ENCODE measurements at places on chromosomes 4 and X. TPM values are rescaled to one million over a fixed set of nuclear protein-coding genes. Genes with fewer than 3 reads are reported as not detected.
A peak's percentile ranks its signal among the peaks of the same experiment; 100 is the strongest.

DNA sequence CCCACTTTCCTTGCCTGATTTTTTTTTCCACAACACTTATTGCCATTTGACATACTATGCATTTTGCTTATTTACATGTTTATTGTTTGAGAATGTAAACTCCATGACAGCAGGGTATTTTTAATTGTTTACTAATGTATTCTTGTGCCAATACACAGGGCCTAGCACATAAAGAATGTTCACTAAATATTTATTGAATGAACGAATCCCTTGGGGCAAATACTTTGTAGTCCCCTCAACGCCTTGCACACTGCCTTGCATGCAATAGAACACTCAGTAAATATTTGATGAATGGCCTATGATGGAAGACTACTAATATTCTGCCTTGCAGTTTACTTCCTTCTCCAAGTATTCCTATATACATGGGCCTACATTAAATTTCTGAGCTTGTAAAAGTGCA lies 1.4 kb upstream of the PRPS1 start:
- H3K36me3 ChIP-seq = no peaks in the 10 kb centered on the region
- no peaks in the 10 kb centered on the region for H3K27me3 ChIP-seq
- H3K4me1 ChIP-seq = peaks cover 9% of the 10 kb centered on the region
- no peak overlapping the region for H3K4me3 ChIP-seq

- no peak overlapping the region for H3K4me3 ChIP-seq
- no peaks in the 10 kb centered on the region for H3K27me3 ChIP-seq
- H3K27ac ChIP-seq = no peak overlapping the region
These were observed 69.4 kb downstream of the HMGB2 start for GRCh38 chr4:173264684-173265185.

GRCh38 chr4:70996018-70996360 lies 2.5 kb downstream of the DCK start:
- no peaks in the 10 kb centered on the region for H3K36me3 ChIP-seq
- H3K27me3 ChIP-seq = no peaks in the 10 kb centered on the region
- H3K27ac ChIP-seq = no peak overlapping the region

DNA sequence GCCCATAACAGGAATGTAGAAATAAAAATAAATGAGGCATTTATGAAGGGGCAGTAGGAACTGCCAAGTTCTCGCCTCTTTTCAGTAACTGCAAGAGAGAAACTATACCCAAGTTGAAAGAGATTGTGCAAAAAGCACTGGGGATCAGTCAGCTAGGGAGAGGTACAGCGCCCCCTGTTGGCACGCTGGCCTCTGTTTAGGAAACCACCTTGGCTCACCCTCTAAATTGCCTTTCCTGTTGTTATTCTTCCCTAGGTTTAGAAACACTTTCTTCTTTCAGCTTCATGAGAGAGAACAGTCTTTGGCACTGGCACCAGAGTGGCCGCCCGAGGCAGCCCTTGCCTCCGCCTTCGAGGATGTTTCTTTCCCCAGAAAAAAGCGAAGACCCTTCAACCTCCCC lies 348.5 kb downstream of the MID1IP1 start:
- DNase-seq = peak; percentile 35
- no peaks in the 10 kb centered on the region for H3K27me3 ChIP-seq

GRCh38 chrX:65894133-65894532 lies 145.7 kb downstream of the VSIG4 start:
- no peak overlapping the region for H3K4me3 ChIP-seq
- no peaks in the 10 kb centered on the region for H3K27me3 ChIP-seq
- DNase-seq = peak; percentile 1
- no peak overlapping the region for H3K27ac ChIP-seq
- H3K4me1 ChIP-seq = no peaks in the 10 kb centered on the region
- no peaks in the 10 kb centered on the region for H3K36me3 ChIP-seq

GRCh38 chr4:100190643-100191600 lies 654 bp upstream of the DDIT4L start:
- peaks cover 9% of the 10 kb centered on the region for H3K27me3 ChIP-seq
- peak overlapping the region; percentile 37 for H3K4me3 ChIP-seq
- no peak overlapping the region for H3K27ac ChIP-seq
- no peak for DNase-seq

DNA sequence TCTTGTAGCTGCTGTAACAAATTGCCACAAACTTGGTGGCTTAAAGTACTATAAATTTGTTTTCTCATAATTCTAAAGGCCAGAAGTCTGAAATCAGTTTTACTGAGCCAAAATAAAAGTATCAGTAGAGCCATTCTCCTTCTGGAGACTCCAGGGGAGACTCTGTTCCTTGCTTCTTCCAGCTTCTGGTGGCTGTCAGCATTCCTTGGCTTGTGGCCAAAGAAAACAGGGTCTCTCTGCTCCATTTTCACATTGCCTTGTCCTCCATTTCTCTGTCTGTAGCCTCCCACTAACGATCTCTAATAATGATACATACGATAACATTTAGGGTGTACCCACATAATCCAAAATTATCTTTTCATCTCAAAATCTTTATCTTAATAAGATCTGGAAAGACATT lies 200.4 kb downstream of the MAB21L2 start:
- H3K36me3 ChIP-seq = no peaks in the 10 kb centered on the region
- no peak overlapping the region for H3K4me3 ChIP-seq
- no peaks in the 10 kb centered on the region for H3K4me1 ChIP-seq
- no peaks in the 10 kb centered on the region for H3K27me3 ChIP-seq
- no peak for DNase-seq

- H3K4me1 ChIP-seq = no peaks in the 10 kb centered on the region
- no peak overlapping the region for H3K4me3 ChIP-seq
- DNase-seq = no peak
- no peaks in the 10 kb centered on the region for H3K36me3 ChIP-seq
These were observed 104.4 kb upstream of the SCML1 start for GRCh38 chrX:17632942-17633341.

GRCh38 chr4:83108101-83108861 lies 6.2 kb downstream of the PLAC8 start:
- H3K27ac ChIP-seq = no peak overlapping the region
- H3K4me1 ChIP-seq = peaks cover 46% of the 10 kb centered on the region
- DNase-seq = no peak
- H3K27me3 ChIP-seq = no peaks in the 10 kb centered on the region
- H3K4me3 ChIP-seq = peak overlapping the region; percentile 79
- peaks cover 23% of the 10 kb centered on the region for H3K36me3 ChIP-seq

DNA sequence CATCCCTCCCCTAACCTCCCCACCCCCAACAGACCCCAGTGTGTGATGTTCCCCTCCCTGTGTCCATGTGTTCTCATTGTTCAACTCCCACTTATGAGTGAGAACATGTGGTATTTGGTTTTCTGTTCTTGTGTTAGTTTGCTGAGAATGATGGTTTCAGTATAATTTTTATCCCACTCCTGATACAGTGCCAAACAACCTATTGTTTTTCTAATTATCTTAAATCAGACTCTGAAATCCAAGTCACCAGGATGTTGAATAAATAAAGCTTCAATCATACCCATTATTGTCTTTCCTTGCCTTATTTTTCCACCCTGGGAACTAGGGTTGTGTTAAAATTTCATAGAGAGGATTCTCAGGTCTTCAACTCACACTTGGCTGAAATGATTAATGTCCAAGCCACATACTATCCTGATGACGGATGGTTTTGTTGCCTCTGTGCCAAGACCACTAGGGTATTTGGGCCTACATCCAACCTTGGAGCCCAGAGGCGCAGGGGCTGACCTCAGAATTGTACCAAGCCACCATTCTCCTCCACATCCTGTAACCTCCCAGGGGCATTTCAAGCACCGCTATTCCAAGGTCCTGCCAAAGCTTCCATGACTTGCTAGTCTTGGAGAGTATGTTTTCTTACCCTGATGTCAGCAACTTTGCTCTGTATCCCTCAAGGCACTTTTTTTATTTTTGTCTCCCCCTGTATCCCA lies 332.4 kb downstream of the ARHGAP24 start:
- no peaks in the 10 kb centered on the region for H3K27me3 ChIP-seq
- no peak overlapping the region for H3K27ac ChIP-seq
- H3K4me3 ChIP-seq = no peak overlapping the region
- no peak for DNase-seq

DNA sequence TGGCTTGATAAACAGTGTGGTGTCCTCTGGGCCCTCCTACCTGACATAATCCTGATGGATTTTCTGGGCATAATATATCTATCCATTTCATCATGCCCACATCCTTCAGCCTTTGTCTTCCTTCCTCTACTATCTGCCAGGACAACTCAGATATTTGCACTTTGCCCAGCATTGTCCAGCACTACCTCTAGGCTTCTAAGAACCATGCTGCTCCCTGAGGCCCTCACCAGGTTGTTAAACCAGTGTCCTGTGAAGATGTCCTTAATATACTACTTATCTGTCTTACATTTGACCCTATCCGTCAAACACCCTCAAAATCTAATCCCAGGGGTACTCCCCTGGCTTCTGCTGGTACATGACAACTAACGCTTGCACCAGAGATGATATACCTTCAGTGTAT lies 58.2 kb upstream of the MAML3 start:
- no peak overlapping the region for H3K4me3 ChIP-seq
- H3K36me3 ChIP-seq = no peaks in the 10 kb centered on the region
- DNase-seq = no peak
- H3K27ac ChIP-seq = no peak overlapping the region
- no peaks in the 10 kb centered on the region for H3K27me3 ChIP-seq

DNA sequence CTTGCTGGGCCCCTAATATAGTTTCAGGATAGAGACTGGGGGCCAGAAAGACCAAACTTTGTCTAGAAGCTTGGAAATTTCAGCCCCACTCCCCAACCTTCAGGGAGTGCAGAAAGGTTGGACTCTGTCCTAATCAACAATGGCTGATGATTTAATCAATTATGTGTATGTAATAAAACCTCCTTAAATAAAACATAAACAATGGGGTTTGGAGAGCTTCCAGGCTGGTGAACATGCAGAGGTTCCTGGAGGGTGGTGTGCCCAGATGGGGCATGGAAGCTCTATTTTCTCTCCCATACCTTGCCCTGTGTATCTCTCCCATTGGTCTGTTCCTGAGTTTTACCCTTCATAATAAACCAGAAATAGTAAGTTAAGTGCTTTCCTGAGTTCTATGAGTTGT lies 174.2 kb downstream of the GC start:
- no peaks in the 10 kb centered on the region for H3K27me3 ChIP-seq
- DNase-seq = no peak
- no peaks in the 10 kb centered on the region for H3K4me1 ChIP-seq

- H3K27ac ChIP-seq = no peak overlapping the region
- no peaks in the 10 kb centered on the region for H3K27me3 ChIP-seq
- no peaks in the 10 kb centered on the region for H3K4me1 ChIP-seq
- DNase-seq = no peak
- no peak overlapping the region for H3K4me3 ChIP-seq
These were observed 22.2 kb downstream of the PSAPL1 start for GRCh38 chr4:7412554-7412912.

- no peaks in the 10 kb centered on the region for H3K27me3 ChIP-seq
- H3K36me3 ChIP-seq = no peaks in the 10 kb centered on the region
- H3K4me1 ChIP-seq = peaks cover 4% of the 10 kb centered on the region
- DNase-seq = no peak
- H3K27ac ChIP-seq = no peak overlapping the region
These were observed 7.5 kb downstream of the HADH start for GRCh38 chr4:107996949-107997788.

- no peaks in the 10 kb centered on the region for H3K36me3 ChIP-seq
- H3K4me3 ChIP-seq = no peak overlapping the region
- H3K27ac ChIP-seq = no peak overlapping the region
- H3K4me1 ChIP-seq = no peaks in the 10 kb centered on the region
- H3K27me3 ChIP-seq = no peaks in the 10 kb centered on the region
These were observed 40.2 kb upstream of the PPP2R3B start for GRCh38 chrX:426881-427280.

DNA sequence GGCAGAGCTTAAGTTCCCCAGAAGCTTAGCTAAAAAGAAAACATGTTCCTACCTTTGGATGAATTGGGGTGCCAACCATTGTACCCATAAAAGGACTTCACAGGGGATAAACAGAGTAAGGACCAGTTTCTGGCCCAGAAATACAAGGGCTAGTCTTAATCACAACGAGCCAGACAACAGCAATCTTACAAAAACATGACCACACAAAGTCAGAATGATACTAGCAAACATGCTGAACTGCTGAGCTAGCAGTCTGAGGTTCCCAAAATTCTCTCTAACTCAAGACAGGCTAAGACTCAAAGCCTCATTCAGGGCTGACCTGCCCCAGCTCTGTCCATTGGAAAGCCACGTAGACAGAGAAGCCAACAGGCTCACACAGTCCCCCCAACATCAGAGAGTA lies 40.3 kb downstream of the ATP11C start:
- DNase-seq = no peak
- H3K27ac ChIP-seq = no peak overlapping the region
- H3K4me1 ChIP-seq = no peaks in the 10 kb centered on the region
- H3K27me3 ChIP-seq = no peaks in the 10 kb centered on the region
- no peaks in the 10 kb centered on the region for H3K36me3 ChIP-seq
- H3K4me3 ChIP-seq = no peak overlapping the region

- no peaks in the 10 kb centered on the region for H3K36me3 ChIP-seq
- no peak overlapping the region for H3K27ac ChIP-seq
- DNase-seq = no peak
- H3K4me1 ChIP-seq = no peaks in the 10 kb centered on the region
These were observed 24.8 kb downstream of the GRXCR1 start for GRCh38 chr4:42917296-42917695.

Gene FOXP3
- 1.6 TPM for polyA plus RNA-seq

Gene ARHGEF38
- polyA plus RNA-seq = not detected

Gene MAGEA6
- not detected for polyA plus RNA-seq

Gene ZFYVE28
- polyA plus RNA-seq = 14.8 TPM

Gene SLC34A2
- polyA plus RNA-seq = not detected

Gene VEGFC
- not detected for polyA plus RNA-seq

Gene GAGE12E
- polyA plus RNA-seq = not detected

Data from CD8-positive, alpha-beta memory T cell (primary cell).